ENCODE measurements at places on chromosomes 12 and 14.

GRCh38 chr14:59041308-59041707, 147.2 kb upstream of the DAAM1 start:
- no peak for DNase-seq

- no peak for DNase-seq
Observed at GRCh38 chr12:116141110-116141832, 136.2 kb downstream of the MED13L start.

DNA sequence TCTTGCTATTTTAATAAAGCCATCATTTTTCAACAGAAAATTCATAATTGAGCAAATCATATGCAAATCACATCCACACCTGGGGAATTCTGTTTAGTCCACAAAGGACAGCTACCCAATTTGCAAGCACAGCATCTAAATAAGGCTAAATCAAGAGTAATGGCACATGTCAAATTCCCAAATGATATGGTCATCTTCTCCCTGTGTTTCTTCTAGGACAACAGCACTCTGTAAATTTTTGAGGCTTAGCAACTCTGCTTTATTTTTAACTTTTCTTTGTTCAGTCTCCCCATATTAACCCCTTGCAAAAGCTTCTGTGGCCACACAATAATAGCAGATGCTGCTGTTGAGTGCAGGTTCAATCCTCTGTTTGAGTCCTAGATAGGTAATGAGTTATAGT, 155.6 kb upstream of the DAAM1 start:
- DNase-seq = no peak

- no peak for DNase-seq
Observed at GRCh38 chr14:41609704-41610183, 3.1 kb downstream of the LRFN5 start.

DNA sequence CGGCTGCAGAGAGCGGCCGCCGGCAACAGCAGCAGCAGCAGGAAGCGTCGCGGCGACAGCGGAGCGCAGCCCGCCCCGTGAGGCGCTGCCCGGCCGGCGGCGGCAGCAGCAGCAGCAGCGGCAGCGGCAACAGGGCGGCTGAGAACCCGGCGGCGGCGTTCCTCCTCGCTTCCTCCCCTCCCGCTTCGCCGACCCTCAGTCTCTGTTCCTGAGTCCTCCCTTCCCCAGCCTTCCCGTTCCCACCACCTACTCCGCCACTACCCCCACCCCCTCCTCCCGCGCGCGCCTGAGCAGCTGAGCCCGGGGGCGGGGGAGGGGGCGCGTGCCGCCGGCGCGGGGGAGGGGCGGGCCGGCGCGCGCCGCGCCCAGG, 310 bp downstream of the BICDL1 start:
- DNase-seq = no peak

DNA sequence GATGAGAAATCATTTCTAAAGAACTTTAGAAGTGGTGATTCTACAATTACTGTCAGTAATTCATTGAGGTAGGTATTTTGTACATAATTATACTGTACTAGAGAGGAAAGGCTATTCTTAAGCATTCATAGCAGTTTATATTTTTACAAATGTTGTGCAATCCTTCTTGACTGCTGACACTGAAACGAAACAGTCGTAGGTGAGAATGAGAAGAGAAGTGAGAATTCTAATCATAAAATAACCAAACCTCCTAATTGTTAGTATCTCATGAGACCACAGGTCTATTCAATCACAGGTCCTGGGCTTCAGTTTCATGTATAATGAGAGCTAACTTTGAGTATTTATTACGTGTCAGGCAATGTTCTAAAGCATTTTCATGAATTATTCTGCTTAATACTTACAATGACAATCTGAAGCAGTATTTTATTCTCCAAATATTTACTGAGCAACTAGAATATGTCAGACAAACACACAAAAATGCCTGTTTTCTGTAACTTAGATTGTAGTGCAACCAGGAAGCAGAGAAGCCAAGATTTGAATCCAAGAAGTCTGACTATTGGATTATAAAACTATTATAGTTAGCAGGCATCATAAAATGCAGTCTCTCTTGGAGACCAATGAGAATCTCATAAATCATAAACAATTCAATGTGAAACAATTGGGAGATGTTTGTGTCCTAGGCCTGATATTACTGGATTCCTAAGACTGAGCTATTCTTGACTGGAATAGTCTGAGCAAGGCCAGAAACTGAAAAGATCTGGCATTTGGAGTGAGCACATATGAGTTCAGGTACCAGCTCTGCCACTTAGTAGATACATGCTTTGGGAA, 24.3 kb downstream of the RERG start:
- DNase-seq = no peak

DNA sequence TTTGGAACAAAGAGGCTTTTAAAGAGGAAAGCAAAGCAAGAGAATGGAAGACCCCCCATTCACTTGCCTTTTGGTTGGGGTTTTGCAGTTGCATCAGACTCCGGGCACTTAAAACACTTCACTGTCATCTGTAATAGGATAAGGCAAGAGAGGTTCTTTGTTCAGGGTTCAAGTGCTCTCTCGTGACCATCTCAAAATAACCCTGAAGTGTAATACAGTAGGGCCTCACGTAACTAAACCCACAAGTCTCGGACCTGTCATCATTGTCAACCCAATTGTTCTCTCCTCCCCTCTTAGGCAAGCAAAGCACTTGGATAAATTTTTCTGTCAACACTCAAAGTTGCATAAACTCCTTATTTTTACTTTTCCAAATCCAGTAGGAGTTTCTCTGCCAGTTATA, 26.9 kb upstream of the MYBPC1 start:
- no peak for DNase-seq

DNA sequence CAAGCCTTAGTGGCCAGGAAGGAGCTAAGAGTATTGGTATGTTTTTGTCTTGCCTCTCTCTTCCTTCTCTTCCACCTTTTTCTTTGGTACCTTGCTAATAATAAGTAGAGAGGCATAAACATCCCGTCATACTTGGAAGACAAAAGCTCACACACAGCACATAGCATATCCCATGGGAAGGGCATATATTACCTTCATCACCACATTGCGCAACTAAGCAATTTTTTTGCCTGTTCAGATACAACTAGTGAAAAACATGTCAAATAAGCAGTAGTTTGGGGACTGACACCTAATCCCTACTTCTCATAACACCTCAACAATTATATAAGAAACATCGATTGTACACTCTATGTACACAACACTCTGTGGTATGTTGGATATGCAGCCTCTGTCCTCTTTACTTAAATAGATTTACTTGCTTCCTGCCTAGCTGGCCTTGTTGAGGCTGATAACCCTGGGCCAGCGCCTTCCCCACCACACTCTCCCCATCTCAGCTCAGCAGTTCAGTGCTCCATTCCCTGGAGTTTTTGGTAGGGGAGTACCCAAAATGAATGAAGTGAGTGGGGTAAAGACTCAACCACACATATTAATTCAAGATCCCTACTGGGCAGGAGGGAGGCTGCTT, 35.4 kb downstream of the MBIP start:
- no peak for DNase-seq

Measured in COLO829 (cell line).